ENCODE measurements at places on chromosomes 2 and 18.

GRCh38 chr2:64052463-64053241 lies 33.4 kb upstream of the VPS54 start:
- no peak for DNase-seq

GRCh38 chr2:31129375-31130171 lies 8.7 kb downstream of the GALNT14 start:
- DNase-seq, result no peak

- DNase-seq, result no peak
These were observed 503.6 kb downstream of the SPAG16 start for GRCh38 chr2:213787869-213788268.

DNA sequence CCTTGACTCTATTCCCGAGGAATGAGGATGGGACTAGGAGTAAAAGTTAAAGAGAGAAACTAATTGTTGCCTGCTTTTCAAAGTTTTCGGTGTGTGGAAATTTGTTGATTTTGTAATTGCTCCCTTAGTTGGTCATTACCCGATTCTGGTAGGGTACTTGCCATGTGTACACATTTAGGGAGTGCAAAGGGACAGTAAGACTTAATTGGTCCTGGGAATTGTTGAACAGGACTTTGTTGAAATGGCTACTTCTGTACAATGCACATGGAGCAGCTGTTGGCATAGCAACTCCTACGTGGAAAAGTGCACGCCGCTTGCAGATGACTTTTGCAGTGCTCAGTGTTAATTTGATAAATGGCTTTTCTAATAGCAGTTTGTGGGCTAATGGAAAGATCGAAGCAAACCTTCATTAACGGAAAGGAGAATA lies 22.9 kb downstream of the EPAS1 start:
- no peak for DNase-seq

GRCh38 chr2:181989099-181989498 lies 3.4 kb downstream of the PPP1R1C start:
- no peak for DNase-seq

GRCh38 chr18:54765636-54766375 lies 62.5 kb upstream of the RAB27B start:
- no peak for DNase-seq

DNA sequence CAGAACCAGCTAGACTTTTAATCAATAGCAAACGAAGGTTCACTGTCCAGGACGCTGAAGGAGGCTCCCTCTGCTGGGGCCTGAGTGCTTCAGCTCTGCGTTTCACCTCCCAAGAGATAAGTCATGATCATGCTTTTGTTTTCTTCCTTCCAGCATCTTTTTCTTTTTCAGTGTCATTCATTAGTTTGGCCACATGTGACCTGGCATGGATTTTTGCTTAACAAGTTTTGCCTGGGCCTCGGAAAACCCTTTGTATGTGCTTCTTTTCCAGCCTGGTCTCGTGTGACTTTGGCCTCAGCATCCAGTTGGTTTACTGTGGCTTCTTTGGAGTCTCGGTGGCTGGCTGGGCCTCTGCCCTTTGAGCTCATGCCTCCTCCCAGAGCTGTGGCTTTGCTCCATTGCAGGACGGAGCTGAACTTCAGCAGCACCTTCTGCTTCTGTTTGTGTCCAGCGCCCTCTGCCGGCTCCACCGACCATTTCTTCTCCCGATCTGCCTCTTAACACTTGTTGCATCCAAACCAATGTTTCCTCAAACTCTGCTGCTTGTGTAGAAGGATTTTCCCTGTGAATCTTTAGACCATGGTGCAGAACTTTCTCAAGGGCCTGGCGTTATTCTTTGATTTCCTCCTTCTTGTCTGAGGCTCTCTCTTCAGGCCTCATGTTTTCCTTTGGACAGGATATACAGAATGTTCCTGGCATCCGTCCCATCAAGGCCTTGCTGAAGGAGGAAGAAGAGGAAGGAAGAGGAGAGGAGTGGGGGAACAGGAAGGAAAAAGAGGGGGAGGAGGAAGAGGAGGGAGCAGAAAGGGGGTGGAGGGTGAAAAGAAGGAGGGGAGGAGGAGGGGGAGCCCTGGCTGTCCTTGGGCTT lies 23.6 kb upstream of the HES6 start:
- peak; percentile 50 for DNase-seq

GRCh38 chr18:48313792-48314191 lies 95.4 kb downstream of the ZBTB7C start:
- DNase-seq, result no peak

- DNase-seq, result no peak
These were observed 34.2 kb upstream of the NCOA1 start for GRCh38 chr2:24456599-24457556.

DNA sequence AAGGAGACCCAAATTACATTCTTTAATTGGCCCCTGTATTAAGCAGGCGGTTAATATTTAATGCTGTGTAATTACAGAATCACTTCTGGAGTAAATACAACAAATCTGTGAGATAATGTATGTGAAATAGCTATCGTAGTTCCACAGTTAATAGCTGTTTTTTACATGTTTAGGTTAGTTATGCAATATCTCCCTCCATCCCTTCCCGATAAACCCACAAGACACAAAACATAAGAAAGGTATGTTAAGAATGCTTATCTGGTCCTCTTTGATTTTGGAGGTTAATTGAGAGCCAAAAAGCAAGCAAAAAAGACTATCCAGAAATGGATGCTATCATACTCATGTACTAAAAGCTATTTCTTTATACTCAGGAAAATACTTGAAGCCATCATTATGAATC lies 49.1 kb downstream of the ZNF638 start:
- no peak for DNase-seq

- no peak for DNase-seq
These were observed 21.2 kb downstream of the MRPL33 start for GRCh38 chr2:27792759-27793158.

- no peak for DNase-seq
These were observed 73.8 kb downstream of the RPRM start for GRCh38 chr2:153404792-153405191.

DNA sequence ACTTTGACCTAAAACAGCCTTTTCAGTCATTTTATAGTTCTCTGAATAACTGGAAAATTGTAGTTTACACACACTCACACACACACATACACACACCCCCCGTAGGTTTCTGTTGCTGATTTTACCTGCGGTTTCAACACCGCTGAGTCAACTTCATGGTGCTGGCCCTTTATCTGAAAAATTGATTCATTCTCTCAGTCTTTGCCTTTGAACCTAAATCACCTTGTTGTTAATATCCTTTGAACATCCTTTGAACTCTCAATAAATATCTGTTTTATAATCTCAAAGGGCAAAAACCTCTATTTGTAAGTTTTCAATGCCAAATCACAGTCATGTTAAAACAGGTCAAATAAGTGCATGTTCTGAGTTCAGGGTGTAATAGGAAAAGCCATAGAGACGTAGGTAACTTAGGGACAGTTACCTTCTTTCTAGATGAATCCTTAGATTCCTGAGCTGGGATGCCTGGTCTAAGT lies 109.0 kb upstream of the BZW1 start:
- DNase-seq, result no peak

GRCh38 chr2:219726916-219727315 lies 99.5 kb downstream of the SLC4A3 start:
- no peak for DNase-seq

DNA sequence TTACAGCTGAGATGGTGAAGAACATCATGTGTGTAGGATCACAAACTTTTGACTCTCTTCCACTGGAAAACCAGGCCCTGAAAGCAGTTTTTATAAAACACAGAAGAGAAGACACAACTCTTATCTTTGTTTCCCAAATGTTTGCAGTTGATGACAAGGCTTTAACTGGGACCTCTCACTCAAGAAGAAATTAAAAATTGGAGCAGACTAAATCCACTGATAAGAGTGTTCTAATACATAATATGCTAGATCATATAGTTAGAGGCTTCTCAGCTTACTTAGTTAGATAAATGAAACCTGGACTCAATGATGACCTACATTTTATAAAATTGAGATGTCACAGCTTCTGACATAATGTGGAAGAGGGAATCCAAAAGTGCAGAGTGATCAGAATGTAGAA lies 158.3 kb upstream of the WDSUB1 start:
- no peak for DNase-seq

DNA sequence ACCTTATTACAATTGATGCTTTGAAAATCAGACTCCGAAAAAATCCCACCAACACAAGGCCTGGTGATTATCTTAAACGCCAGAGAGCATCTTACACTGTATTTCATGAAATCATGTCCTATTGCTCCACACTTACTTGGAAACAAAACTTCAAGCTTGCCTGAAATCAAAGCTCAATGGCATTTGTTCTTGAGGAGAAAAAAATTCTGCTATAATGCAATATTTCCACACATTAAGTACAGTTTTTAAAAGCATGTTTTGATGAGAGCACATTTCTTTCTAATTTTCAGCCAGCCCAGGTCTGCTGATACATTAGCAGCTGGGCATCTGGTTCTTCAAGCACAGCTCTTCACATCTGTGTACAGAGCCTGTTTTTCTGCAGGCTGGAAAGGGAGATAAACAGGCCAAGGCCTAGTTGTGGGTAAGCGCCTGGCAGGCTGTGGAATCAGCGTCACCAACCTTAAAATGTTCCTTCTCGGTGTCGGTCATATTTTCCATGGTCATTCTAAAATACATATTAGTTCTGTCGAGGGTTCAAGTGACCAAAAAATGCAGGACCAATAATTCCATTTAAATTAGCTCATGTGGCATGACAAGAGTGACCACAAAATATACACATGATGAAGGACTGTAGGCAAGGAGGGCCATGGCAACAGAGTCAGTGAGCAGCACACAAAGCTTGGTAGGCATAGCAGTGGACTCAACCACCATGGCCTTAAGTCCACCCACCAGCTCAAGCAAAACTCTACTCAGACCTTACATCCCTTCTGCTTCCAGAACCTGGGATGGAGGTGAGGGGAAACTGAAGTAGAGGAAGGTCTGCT lies 20.9 kb downstream of the SLC8A1 start:
- DNase-seq, result no peak

- DNase-seq, result no peak
These were observed 417.0 kb downstream of the SLC4A3 start for GRCh38 chr2:220044383-220044782.

GRCh38 chr2:68968221-68968620 lies 6.2 kb upstream of the GKN1 start:
- no peak for DNase-seq

DNA sequence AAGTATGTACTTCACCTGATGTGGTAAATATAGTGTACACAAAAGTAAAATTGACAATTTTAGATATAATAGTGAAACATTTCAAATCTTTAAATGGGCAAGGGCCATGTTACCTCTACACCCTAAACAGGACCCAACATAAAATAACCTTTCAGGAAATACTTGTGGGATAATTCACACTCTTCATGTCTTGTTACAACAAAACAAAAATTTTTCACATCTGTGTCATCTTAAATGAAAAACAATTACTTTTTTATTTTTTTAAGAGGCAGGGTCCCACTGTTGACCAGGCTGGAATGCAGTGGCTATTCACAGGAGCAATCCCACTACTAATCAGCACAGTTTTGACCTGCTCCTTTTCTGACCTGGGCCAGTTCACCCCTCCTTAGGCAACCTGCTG lies 42.1 kb downstream of the SRBD1 start:
- DNase-seq, result no peak

- no peak for DNase-seq
These were observed 182.6 kb downstream of the PLCL1 start for GRCh38 chr2:197986977-197987376.

Data from cerebellar nuclear complex (tissue), 1 donor.